ENCODE measurements at places on chromosomes 5 and 9.

GRCh38 chr9:93268551-93269314 lies 84.8 kb downstream of the WNK2 start:
- DNase-seq: peak; percentile 11

GRCh38 chr9:23850242-23850689 lies 24.2 kb upstream of the ELAVL2 start:
- DNase-seq: no peak

DNA sequence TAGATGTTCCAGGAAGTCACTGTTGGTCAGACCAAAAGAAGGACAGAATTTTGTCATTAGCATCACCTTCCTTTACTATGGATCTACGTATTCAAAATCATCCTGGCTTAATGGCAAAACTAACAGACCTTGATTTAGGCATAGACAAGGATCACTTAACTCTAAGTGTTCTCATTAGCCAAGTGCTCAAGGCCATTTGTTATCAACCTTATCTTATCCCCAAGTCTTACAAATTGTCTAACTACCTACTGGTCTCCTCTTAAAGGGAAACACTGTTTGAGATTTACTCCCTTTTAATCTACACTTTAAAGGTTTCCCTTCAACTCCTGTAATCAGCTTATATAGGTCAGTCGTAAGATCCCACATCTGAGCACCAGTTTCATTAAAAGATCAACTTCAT lies 1197.5 kb upstream of the C9orf72 start:
- DNase-seq: no peak

DNA sequence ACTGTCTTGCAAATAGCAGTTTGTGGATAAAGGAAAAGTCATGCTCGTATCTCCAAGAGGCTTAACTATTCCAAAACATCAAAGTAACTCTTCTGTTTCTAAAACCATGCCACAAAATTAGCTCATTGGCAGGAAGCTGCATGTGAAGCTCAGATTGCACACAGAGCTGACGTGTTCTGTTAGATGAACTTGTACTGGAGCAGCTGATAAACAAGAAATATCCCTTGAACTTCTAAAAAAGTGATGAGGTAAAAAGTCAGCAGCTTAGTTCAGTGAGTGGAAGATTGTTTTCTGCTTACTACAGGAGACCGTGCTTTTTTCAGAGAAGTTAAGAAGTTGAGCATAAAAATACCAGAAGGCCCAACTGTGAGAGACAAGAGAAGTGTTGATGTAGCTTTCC lies 113.2 kb downstream of the SLC12A2 start:
- DNase-seq: no peak

GRCh38 chr5:90598293-90598692 lies 39.7 kb downstream of the ADGRV1 start:
- DNase-seq: no peak

DNA sequence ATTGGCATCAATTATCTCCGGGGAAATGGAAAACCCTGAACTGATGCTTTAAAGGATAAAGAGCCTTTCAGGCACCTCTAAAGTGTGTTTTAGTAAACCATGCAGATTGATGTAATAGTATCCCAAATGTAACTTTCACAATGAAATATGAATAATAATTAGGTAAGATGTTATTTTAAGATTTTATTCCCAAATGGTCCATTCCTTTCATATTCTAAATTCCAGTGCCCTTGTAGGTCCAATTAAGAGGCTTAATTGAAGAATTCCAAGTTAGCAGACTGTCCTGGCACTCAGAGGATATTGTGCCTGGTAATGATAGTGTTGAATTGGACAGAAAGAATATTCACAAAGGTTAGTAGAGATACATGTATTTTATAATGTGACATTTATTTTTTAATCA lies 352.5 kb upstream of the NUDT12 start:
- no peak for DNase-seq

DNA sequence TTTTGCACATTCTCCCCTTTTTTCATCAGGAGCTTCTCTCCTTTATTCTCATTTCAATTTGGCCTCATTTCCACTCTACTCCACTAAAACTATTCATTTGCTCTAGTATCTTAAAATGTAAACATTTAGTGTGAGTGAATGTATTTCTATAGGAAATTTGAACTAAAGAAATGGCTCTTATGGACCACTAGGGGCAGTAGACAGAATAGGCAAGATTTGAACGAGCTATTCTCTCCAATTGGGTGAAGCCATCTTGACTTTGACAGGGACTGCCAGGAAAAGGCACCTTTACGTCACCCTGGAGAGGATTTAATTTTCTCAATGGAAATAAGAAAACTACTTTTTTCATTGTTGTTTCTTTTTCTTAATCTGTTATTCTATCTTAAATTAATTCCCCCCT lies 666.3 kb downstream of the DNAH5 start:
- DNase-seq: no peak

- DNase-seq: no peak
Measured at GRCh38 chr5:58855851-58856739, 273.2 kb downstream of the RAB3C start.

DNA sequence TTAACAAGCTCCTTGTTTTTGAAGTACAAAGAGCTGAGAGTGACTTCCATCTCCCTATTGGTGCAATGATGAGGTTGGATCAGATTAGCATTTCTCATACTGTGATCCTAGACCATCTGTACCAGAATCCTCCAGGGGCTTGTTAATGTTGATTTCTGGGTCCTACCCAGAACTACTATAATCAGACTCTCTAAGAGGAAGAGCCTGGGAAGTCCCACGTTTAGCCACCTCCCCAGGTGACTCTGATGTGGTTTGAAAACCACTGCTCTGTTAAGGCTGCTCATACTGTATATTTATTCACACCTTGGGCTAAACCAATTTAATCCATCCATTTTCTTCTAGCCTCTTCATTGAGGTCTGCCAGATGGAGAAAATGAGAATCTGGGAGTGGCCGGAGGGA lies 49.6 kb upstream of the SMIM32 start:
- no peak for DNase-seq

GRCh38 chr9:94681508-94681907 lies 42.2 kb upstream of the FBP1 start:
- DNase-seq: peak; percentile 55
